Urinary bladder (tissue), 4 donors: ENCODE measurements at places on chromosomes 16 and 17. TPM values are rescaled to one million over a fixed set of nuclear protein-coding genes. Genes with fewer than 3 reads are reported as not detected.

DNA sequence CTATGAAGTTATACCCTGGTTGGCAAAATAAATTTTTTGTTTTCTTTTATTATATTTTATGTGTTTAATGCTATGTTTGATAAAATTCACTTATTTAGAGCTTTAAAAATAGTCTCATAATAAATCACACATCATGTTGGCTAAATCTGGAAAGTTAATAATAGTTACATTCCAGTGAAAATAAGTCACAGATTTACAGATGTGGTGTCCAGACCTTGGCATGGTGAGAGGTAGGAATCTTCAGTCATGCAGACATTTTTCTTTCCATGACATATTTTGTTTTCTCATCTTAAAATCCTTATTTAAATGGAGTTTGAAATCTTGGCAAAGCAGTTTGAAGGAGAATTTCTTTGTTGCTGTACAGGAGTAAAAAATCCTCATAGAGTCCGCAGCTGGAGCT is 48.1 kb upstream of the GOSR1 start:
- DNase-seq = no peak

IGSF6 gene
- polyA plus RNA-seq = 1.4 TPM

DNA sequence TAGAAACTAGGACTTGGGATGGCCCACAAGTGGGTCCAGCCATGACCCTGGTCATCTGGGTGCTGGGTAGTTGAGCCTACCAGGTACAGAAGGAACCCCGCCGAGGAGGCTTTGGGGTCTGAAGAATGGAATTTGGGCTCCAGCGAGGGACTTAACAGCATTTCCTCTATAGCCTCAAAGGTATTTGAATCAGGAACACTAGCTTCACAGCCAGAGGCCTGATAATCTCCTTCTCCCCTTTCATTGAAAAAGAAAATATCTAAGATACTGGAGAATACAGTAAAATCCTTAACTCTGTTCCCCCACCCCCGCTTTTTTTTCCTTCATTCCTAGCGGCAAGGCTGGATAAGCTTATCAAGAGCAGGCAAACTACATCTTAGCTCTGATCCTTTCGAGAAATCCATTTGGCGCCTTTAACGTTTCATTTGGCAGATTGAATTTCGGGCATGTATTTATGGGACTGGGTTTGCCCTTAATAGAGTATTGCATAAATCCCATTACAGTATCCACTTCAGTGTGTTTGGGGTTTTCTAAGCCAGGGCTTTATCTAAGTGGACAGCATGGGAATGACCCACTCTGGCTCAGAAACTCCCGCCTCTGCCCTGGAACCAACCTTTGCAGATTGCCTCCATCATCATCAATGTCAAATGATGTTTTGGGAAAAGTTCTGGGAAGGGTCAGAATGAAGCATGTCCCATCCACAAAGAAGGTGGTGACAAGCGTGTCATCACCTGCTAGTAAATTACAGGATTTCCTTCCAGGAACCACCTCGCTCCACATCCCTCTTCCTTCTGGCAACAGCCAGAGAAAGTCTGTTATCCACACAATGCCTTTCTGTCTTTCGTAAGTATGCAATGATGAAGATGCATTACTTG is 36.9 kb downstream of the XYLT1 start:
- DNase-seq = no peak

OVCA2 gene
- polyA plus RNA-seq = 40.1 TPM

DNA sequence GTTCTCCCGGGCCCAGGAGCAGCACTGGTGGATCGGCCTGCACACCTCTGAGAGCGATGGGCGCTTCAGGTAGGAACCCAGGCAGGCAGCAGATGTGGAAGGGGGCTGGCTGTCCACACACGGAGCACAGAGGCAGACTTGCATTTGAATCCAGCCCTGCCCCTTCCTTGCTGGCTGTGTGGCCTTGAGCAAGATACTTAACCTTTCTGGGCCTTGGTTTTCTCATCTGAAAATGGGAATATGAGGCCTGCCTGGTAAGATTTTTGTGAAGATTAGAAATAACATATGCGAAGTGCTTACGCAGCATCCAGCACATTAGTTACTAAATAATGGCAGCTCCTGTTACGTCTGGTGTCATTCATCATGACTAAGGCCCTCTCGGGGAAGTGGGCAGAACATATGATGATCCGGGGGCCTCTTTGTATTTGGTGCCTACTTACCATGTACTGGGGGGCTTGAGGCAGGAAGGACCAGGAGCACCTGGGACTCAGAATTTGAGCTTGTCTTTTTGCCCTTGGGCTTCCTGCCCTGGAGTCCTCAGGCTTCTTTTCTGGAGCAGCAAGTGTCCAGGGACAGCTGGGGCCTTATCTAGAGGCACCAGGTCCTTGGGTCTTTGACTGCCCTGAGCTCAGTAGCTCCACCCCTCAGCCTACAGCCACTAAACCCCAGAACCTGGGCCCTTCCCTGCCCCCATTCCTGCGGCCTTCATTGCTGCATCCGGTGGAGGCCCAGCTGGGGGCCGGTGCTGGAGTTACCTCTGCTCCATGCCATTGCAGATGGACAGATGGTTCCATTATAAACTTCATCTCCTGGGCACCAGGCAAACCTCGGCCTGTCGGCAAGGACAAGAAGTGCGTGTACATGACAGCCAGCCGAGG is 53.8 kb downstream of the MRC2 start:
- DNase-seq = no peak

- DNase-seq = no peak
Observed at GRCh38 chr16:81353895-81354294, 39.1 kb downstream of the GAN start.

GRCh38 chr16:11682655-11683096 is 14.4 kb downstream of the SNN start:
- DNase-seq = no peak

DNA sequence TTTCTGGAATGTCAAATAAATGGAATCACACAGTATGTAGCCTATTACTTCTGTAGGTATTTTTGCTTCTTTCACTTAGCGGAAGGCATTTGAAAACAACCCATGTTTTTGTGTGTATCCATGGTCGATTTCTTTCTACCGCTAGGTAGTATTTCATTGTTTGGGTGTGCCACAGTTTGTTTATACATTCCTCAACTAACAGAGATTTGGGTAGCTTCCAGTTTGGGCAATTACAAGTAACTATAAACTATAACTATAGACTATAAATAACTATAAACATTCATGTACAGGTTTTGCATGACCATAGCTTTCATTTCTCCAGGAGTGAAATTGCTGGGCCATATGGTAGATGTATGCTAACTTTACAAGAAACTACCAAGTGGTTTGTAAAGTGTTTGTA is 40.1 kb downstream of the LYRM9 start:
- no peak for DNase-seq

OR3A3 gene
- polyA plus RNA-seq = not detected
